ENCODE measurements at places on chromosomes 5 and 9. TPM values are rescaled to one million over a fixed set of nuclear protein-coding genes. Genes with fewer than 3 reads are reported as not detected.

HRH2 gene
- total RNA-seq, result not detected

ARID3C gene
- total RNA-seq, result 0.14 TPM

POLR1E gene
- 23.2 TPM for total RNA-seq

ALG2 gene
- 37.4 TPM for total RNA-seq

EMB gene
- total RNA-seq, result 2.1 TPM

TOMM5 gene
- 136 TPM for total RNA-seq

AQP3 gene
- total RNA-seq, result 12.2 TPM

NKD2 gene
- total RNA-seq, result 12.0 TPM

DDX4 gene
- total RNA-seq, result not detected

ZFP37 gene
- 2.3 TPM for total RNA-seq

COX7C gene
- 241 TPM for total RNA-seq

SPATA6L gene
- 0.43 TPM for total RNA-seq

GABRB2 gene
- total RNA-seq, result under 0.01 TPM

PCDHA1 gene
- under 0.01 TPM for total RNA-seq

STRBP gene
- total RNA-seq, result 2.4 TPM

PTCD2 gene
- total RNA-seq, result 5.7 TPM

TRAF1 gene
- total RNA-seq, result 2.3 TPM

FBXL7 gene
- 2.9 TPM for total RNA-seq

FAM78A gene
- 0.55 TPM for total RNA-seq

TAF11L14 gene
- total RNA-seq, result not detected

KYAT1 gene
- total RNA-seq, result 5.3 TPM

USP20 gene
- 11.8 TPM for total RNA-seq

ICE1 gene
- 14.9 TPM for total RNA-seq

RELL2 gene
- total RNA-seq, result 2.1 TPM

POLR3G gene
- total RNA-seq, result 2.6 TPM

TMEM215 gene
- total RNA-seq, result not detected

TSLP gene
- 3.4 TPM for total RNA-seq

COL23A1 gene
- total RNA-seq, result under 0.01 TPM

UIMC1 gene
- 24.3 TPM for total RNA-seq

C1QTNF3 gene
- total RNA-seq, result 2.0 TPM

SLC4A9 gene
- total RNA-seq, result not detected

ENHO gene
- total RNA-seq, result not detected

OLFML2A gene
- 6.5 TPM for total RNA-seq

DRD1 gene
- under 0.01 TPM for total RNA-seq

SMIM33 gene
- total RNA-seq, result not detected

IL3 gene
- total RNA-seq, result not detected

MAMDC2 gene
- 3.0 TPM for total RNA-seq

NUTM2F gene
- not detected for total RNA-seq

CDH9 gene
- total RNA-seq, result 0.18 TPM

CACFD1 gene
- 6.5 TPM for total RNA-seq

SLC6A3 gene
- total RNA-seq, result not detected

MRPS30 gene
- total RNA-seq, result 59.0 TPM

MARCHF3 gene
- 73.0 TPM for total RNA-seq

CCL27 gene
- total RNA-seq, result not detected

SLCO4C1 gene
- not detected for total RNA-seq

ATOX1 gene
- total RNA-seq, result 66.0 TPM

GRM6 gene
- not detected for total RNA-seq

SLC6A19 gene
- not detected for total RNA-seq

ASTN2 gene
- 7.1 TPM for total RNA-seq

FGF18 gene
- not detected for total RNA-seq

KCNIP1 gene
- total RNA-seq, result not detected

CBY3 gene
- total RNA-seq, result not detected

PCSK5 gene
- 5.7 TPM for total RNA-seq

PTGER4 gene
- total RNA-seq, result 3.4 TPM

S1PR3 gene
- total RNA-seq, result 77.7 TPM

ADGRD2 gene
- not detected for total RNA-seq

CAMK2A gene
- 0.71 TPM for total RNA-seq

ECSCR gene
- 0.14 TPM for total RNA-seq

MACIR gene
- 2.6 TPM for total RNA-seq
